Mesothelial cell of epicardium (in vitro differentiated cells): ENCODE measurements at places on chromosomes 5 and 9.

GRCh38 chr5:126615286-126615685 is 14.5 kb downstream of the PHAX start:
- DNase-seq = no peak

- DNase-seq = no peak
Observed at GRCh38 chr9:33220681-33221567, 19.0 kb upstream of the SPINK4 start.

DNA sequence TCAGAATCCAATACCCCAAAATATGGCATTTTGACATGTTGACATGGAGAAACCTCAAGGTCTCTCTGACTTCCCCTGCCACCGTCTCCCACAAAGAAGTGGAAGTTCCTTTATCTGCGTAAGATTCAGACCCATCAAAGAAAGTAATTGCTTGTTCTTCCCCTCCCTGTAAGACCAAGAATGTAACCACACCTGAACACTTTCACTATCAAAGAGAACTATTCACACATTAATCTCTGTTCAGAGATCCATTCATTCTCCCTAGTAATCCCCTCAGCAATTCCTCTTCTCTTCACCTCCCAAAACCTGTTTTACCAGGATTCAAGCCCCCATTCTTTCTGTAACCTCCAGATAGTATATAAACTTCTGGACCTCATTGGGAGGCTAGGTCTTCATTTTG is 4.1 kb upstream of the SLC1A1 start:
- DNase-seq = no peak

- DNase-seq = peak; percentile 53
Observed at GRCh38 chr9:127612939-127613582, 984 bp downstream of the STXBP1 start.

DNA sequence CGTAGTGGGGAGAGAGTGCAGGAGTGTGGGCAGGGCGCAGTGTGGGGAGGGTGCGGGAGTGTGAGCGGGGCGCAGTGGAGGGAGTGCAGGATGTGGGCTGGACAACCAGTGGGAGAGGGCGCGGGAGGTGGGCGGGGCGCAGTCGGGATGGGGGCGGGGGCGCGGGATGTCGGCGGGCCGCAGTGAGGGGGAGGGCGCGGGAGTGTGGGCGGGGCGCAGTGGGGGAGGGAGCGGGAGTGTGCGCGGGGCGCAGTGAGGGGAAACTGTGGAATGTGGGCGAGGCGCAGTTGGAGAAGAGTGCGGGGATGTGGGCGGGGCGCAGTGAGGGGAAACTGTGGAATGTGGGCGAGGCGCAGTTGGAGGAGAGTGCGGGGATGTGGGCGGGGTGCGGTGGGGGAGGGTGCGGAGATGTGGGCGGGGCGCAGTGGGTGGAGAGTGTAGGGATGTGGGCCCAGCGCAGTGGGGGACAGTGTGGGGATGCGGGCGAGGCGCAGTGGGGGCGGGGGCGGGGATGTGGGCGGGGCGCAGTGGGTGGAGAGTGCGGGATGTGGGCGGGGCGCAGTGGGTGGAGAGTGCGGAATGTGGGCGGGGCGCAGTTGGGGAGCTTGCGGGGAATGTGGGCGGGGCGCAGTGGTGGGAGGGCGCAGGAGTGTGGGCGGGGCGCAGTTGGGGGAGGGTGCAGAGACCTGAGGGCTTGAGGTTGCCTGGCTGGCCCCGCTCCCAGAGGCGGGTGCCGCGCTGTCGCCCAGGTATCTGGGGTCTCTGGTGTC is at the start of gene NXNL2:
Gene NXNL2 (plus strand): TSS at position 723 of the 770 bp plus-strand sequence. CDS start 257 bp downstream, outside the sequence.
- DNase-seq = peak; percentile 92

DNA sequence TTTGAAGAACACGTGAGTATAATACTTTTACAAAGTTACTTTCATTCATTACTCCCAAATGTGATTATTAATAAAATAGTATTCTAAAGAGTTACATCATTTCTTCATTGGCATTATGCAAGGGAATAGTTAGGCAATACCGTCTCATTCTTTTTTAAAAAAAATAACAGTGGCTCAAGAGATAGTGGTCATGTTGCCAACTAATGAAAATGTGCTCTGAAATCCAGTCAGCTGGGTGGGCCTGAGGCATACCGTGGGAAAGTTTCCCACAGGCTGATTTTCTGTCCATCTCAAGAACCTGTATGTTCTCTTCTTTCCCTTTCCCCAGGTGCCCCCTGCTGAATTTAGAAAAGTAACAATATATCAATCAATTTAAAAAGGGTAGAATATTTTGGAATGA is 40.8 kb upstream of the ROPN1L start:
- DNase-seq = no peak

GRCh38 chr5:24804221-24804681 is 159.5 kb upstream of the CDH10 start:
- no peak for DNase-seq

GRCh38 chr5:172575816-172576545 is 65.1 kb upstream of the NEURL1B start:
- DNase-seq = no peak

DNA sequence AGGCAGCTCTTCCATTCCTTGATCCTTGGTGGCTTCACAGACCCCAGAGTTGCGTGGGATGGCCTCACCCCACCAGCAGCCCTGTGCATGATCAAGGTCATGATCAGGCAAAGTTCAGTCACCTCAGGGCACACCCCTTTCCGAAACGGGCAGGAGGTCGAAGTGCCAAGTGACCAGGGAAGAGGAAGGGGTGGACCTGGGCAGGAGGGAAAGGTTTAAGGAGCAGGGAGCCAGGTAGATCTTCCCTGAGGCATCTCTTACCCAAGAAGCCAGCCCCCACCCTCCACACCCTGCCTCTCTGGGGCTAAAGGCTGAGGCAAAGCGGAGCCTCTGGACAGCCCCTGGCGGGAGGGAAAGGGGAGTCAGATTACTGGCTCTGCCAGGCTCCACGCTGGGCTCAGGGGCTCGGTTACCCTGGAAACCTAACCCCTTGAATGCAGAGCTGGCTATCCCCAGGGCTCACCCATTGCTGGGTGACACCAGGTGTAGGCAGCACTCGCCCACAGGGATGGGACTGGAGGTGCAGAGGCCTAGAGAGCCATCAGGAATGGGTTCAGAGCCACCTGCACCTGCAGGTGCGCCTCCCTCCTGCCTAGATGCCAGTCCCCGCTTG is 3.6 kb downstream of the MGAT4B start:
- no peak for DNase-seq

DNA sequence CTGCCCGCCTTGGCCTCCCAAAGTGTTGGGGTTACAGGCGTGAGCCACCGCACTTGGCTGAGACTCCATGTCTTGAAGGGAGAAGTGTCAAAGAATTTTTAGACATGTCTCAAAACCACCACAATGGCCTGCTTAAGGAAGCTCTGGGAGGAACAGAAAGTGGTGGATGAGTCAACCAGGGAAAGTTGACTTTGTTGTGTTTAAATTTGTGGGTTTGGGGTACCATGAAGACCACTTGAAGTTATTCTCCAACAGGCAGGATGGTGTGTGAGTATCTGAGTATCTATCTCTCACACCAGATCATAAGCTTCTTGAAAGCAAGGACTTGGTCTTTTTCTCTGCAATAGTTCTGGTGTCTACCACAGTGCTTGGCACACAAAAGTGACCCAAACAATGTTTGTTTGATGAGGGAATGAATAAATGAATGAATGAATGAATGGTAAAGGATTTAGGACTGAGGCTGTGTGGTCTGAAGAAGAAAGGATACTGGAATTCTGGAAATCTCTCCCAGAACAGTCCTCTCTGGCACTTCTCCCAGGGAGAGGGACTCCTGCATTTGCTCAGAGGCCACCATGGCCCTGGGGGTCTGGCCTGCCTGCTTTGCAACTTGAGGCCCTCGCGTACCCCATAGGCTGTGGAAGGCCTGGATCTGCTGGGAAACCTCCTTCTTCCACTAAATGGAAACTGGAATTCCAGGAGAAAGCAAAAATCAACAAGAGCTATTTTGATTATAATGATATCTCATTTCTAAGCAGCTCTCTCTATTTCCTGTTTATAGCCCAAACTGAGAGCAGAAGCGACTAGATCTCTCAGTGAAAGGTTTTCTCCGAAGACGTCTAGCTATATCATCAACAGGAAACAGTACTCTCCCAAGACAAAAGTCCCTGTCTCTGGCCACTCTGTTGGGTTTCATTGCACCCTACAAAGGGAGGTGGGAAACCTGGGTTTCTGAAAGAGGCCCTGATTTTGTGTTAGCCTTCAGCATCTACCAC is 187.9 kb downstream of the PALM2AKAP2 start:
- DNase-seq = no peak

GRCh38 chr9:7546261-7546660 is 253.3 kb downstream of the DMAC1 start:
- DNase-seq = no peak

DNA sequence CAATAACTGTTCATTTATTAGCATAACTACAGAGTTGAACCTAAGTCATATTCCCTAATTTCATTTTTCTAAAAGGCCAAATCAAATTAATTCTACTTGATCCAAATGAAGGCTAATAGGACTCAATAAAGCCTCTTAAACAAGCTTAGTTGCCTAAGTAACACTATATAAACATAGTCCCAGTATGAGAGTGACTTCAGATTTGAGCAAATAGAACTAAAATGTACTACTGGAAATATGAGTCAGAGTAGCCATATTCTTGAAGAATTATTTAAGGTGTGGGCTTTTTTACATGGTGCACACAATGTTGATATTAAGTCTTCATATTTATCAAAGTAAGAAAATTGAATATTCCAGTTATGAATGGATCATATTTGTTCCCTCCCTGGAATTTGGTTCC is 872.3 kb downstream of the MAT2B start:
- no peak for DNase-seq

GRCh38 chr9:95030920-95031642 is 286.4 kb downstream of the FANCC start:
- no peak for DNase-seq

- DNase-seq = no peak
Observed at GRCh38 chr5:142618130-142618523, 67.8 kb downstream of the FGF1 start.

DNA sequence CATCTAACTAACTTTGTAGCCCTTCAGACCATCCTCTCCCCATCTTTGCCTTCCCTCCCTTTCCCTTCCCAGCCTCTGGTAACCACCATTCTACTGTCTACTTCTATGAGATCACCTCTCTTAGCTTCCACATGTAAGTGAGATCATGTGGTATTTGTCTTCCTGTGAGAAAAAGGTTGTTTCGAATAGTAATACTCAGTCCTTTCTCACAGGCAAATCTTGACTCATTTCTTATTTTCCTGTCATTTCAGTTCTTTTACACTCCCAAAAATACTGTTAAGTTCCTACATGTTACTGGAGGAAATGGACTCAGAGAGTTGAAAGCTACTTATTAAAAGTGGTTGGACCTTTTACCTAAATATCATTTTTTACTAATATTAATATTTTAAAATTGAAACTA is 82.1 kb downstream of the SLF1 start:
- no peak for DNase-seq

DNA sequence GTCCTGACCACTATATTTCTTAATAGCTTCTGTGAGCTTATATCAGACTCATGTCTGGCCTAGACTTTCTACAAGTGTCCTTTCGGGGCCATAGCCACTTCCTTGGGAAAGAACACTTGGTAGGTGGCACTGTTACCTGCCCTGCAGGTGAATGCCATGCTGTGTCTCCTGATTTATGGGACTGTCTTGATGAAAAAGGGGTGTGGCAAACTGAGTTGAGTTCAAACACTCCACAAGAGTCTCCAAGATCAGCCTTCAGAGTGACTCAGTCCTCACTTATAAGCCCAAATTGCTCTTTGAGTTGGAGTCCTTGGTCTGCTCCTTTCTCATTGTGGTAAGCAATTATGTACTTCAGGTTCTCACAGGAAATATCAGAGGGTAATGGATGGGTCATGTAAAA is 9.9 kb upstream of the ANKHD1 start:
- no peak for DNase-seq

GRCh38 chr9:16254674-16255073 is 615.8 kb downstream of the BNC2 start:
- no peak for DNase-seq

DNA sequence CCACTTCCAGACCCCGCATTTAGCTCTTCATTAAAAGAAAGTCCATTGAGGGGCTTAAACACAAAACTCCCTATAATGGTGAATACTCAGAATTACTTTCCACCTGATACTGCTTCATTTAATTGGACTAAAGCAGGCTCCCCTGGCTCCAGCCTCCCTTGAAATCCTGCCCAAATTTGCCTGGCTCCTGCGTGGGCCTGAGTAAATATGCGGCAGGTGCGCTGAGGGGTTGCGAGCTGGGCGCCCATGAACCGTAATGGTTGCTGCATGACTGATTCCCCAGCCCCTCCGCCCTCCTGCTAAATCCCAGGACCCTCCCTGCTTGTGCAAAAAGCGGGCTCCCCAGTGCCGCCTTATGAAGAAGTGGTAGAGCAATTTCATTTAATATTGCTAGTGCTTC is 639.7 kb downstream of the BNC2 start:
- no peak for DNase-seq

DNA sequence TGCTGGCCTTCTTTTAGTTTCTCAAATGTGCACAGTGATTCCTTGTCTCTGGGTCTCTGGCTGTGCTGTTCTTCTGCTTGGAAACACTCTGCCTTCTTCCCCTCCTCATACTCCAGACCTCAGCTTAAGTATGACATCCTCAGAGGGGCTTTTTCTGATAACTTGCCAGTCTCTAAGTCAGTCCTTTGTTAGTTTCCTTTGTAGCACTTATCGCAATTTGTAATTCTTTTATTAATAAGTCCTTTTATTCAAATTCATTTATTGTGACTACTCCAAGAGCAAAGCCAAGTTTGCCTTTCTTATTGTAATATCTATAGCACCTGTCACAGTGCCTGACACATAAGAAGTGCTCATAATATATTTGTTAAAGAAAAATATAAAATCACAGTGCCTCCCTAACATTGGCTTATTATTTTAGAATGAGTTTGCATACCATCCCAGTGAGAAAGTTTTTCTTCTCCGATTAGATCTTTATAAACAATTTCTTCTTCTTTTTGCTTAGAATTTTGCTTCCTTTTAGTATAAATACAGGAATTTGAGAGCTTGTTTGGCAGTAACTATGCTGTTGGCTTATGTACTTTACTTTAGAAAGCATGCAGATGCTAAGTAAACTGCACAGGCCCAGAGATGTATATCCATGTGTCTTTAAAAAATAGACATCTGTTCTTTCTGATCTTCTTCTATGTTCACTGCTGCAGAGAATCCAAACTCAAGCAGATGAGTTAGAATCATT is 198.0 kb downstream of the GAS1 start:
- no peak for DNase-seq

GRCh38 chr9:4068914-4069313 is 231.0 kb downstream of the GLIS3 start:
- DNase-seq = no peak

- no peak for DNase-seq
Observed at GRCh38 chr9:132732326-132733259, 62.3 kb downstream of the GTF3C4 start.

DNA sequence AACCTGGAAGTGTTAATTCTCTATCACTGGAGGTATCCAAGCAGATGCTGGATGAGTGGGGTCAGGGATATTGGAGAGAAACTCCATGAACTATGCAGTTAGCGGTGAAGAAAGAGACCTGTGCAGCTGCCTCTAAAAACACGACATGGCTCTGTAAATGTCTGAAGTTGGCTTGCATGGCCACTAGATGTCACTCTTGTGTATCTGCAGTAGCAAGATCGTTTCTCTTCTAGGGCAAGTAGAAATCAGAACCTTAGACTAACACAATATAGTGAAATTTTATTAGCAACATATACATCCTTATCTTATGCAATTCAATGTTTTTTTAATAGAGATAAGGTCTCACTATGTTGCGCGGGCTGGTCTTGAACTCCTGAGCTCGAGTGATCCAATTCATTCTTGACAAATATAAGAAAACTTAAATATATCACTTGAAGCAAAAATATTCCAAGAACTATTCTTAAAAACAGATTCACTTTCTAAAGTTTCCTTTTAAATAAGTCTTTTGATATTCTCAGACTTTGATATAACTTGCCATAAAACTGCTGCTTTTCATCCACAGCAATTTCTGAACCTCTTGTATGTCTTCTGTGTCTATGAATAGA is 2.9 kb downstream of the OR2S2 start:
- no peak for DNase-seq
